ENCODE measurements at places on chromosomes 3 and 15. TPM values are rescaled to one million over a fixed set of nuclear protein-coding genes. Genes with fewer than 3 reads are reported as not detected.
A peak's percentile ranks its signal among the peaks of the same experiment; 100 is the strongest.

Gene C2CD4A
- total RNA-seq: 0.39 TPM

- H3K4me3 ChIP-seq: no peak overlapping the region
- no peak for DNase-seq
- H3K27me3 ChIP-seq: no peaks in the 10 kb centered on the region
These were observed 4.1 kb downstream of the GORASP1 start for GRCh38 chr3:39103324-39103693.

GRCh38 chr15:39613271-39613670 lies 32.4 kb downstream of the THBS1 start:
- H3K36me3 ChIP-seq: no peaks in the 10 kb centered on the region
- no peak overlapping the region for H3K27ac ChIP-seq
- H3K4me1 ChIP-seq: no peaks in the 10 kb centered on the region

GRCh38 chr3:70899816-70900215 lies 587.4 kb upstream of the MDFIC2 start:
- H3K36me3 ChIP-seq: no peaks in the 10 kb centered on the region
- H3K27me3 ChIP-seq: no peaks in the 10 kb centered on the region

Gene MKRN2
- 38.5 TPM for total RNA-seq

Gene ANKUB1
- not detected for total RNA-seq

Gene SAMMSON
- total RNA-seq: 0.27 TPM

DNA sequence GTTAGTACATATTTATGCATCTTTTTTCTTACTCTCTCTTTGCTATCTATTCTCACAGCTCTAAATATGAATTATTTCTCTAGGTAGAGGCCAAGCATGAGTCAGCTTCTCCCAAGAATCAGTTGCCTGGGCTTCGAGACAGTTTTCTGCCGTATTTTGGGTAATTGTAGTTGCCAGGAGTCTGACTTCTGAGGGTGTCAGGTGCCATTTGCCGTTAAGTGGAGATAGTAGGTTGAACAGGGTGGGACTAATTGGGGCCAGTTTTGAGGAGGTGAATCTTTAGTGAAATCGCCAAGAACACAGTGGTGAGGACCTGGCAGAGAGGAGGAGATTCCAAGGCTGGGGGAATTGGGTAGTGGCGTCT lies 7.8 kb upstream of the NRROS start:
- H3K4me3 ChIP-seq: no peak overlapping the region
- peaks cover 4% of the 10 kb centered on the region for H3K4me1 ChIP-seq
- peak overlapping the region; percentile 63 for H3K27ac ChIP-seq
- DNase-seq: no peak

Gene STRIT1
- total RNA-seq: not detected

DNA sequence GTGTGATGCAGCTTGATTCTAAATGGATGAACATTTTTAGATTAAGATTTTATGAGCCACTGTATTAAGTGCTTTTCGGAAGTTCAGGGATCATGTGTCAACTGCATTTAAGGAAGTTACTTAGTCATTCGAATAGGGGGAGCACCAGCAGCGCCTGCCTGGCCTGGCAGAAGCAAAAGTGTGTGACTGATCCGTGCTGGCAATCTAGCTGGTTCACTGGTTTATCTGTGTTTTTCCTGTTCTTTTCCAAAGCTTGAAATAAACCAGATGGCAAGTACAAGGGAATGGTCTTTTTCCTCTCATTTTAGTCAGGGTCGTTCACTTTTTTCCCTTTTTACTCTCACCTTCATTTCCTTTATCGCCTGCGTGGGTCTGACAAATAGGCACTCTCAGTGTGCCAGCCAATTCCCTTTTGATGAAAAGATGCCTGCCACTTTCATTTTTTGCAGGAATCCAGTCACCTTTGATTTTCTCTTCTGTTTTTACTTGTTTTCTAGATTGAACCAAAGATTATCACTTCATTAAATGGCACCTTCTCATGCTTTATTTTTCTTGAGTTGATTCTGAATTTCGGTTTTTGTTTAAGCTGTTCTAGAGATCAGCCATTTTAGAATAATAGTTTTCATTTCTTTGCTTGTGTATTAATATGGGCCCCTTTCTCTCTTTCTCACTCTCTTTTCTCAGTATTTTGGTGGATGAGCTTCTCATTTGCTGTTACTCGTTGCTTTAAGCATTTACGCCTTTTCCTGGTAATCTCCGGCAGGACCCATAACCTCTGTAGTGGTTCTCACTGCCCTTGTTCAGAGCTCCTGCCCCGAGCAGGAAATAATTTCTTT lies 2.8 kb downstream of the ABHD2 start:
- no peak overlapping the region for H3K4me3 ChIP-seq
- DNase-seq: peak; percentile 22
- H3K27ac ChIP-seq: peak overlapping the region; percentile 79
- H3K27me3 ChIP-seq: no peaks in the 10 kb centered on the region
- H3K36me3 ChIP-seq: no peaks in the 10 kb centered on the region

Gene PLOD2
- 166 TPM for total RNA-seq

- peak; percentile 61 for DNase-seq
- peaks cover 34% of the 10 kb centered on the region for H3K4me1 ChIP-seq
- no peak within 1 kb of the TSS for H3K27ac ChIP-seq
- H3K36me3 ChIP-seq: no peaks in the 10 kb centered on the region
- H3K27me3 ChIP-seq: no peaks in the 10 kb centered on the region
These were observed at the start of gene ZMYND10 for GRCh38 chr3:50345586-50346234. ZMYND10 (minus strand) TSS chr3:50345732; CDS start chr3:50345579, 153 bp downstream.

GRCh38 chr3:20645340-20645739 lies 459.3 kb upstream of the SGO1 start:
- no peak for DNase-seq
- H3K4me1 ChIP-seq: no peaks in the 10 kb centered on the region
- no peak overlapping the region for H3K27ac ChIP-seq
- H3K27me3 ChIP-seq: no peaks in the 10 kb centered on the region
- H3K36me3 ChIP-seq: no peaks in the 10 kb centered on the region

DNA sequence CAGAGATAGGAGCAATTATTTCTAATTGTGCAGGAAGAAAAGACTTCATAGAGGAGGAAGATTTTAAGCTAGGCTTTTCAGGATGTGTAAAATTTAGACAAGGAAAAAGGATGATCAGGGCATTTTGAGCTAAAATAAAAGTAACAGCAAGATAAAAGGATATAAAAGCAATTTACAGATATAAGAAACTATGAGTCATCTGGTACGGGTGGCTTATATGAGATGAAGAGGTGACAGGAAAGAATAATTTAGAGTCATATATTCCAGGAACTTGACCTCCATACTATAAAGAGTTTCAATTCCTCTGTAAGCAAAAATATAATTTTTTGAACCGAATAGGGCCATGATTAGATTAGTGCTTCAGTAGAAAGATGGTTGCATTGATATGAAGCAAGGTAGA lies 273.7 kb downstream of the RBMS3 start:
- no peaks in the 10 kb centered on the region for H3K36me3 ChIP-seq
- no peaks in the 10 kb centered on the region for H3K27me3 ChIP-seq
- peaks cover 25% of the 10 kb centered on the region for H3K4me1 ChIP-seq
- no peak for DNase-seq
- no peak overlapping the region for H3K27ac ChIP-seq
- no peak overlapping the region for H3K4me3 ChIP-seq

DNA sequence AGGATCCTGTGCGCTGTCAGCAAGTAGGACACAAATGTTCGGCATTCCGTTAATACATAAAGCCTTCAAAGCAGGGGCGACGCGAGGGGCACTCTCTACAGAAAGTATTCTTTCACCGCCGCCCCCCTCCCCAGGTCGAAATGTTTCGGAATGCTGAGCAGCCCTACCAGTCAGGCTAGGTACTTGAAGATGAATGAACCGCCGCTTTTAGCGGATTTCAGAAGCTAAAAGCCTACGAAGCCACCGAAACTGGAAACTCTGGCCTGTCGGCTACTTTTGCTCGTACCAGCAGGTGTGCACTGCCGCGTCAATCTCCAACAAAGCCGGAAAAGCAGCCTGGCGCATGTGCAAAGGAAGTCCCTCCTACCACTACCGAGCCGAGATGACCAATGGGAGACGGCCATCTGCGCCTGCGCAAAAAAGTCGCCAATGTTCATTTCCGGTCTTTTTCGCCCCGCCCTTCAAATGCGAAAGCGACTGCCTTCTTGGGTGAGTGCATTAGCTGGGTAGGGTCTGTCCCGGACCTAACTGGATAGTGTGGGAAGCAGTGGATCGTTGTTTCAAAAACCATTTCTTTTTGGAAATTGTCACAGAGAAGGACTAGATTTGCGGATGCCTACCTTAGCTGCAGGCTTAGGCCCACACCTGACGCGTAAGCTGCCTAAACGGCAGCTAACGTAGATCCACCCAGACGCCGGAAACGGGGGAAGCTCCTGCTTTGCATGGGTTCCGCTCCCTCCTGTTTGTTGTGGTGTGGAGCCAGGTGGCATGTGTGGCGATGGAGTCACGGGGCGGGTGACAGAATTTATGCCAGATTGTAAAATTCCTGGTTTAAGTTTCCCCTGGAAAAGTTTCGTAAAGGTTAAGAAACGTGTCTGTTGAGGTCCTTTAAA lies at the start of gene WDR5B:
WDR5B (minus strand) TSS at position 301 of the 893 bp plus-strand sequence. CDS start 534 bp downstream, outside the sequence.
- peak; percentile 96 for DNase-seq
- peak within 1 kb of the TSS; percentile 63 for H3K4me3 ChIP-seq
- no peaks in the 10 kb centered on the region for H3K36me3 ChIP-seq
- peak within 1 kb of the TSS; percentile 88 for H3K27ac ChIP-seq

DNA sequence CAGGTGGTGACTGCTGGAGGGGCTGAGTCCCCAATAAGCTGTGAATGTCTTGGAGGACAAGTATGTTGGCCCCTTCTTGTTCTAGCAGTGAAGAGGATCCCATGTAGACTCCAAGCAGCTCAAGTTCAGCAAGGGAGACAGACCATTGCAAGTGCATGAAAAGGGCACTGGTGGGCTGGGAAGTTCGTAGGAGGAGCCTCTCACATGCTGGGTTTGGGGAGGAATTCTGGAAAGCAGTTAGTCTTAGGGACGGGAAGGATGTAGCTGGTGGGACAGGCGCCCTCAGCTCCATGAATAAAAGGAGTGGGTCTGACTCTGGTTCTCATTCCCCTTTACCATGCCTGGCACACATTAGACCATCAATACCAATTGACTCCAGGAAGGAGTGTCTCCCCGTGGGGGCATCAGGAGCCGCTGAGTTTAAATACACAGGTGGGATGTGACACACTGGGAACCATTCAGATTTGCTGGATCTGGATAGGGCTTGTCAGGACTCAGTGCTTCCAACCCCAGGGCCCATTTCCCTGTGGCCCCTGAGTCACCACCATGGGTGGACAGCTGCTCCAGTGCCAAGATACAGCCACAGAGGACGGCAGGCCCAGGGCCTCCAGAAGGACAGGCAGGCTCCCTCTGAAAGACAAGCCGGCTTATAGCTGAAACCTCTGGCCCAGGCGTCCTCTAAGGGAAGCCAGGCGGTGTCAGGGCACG lies 552 bp upstream of the XYLB start:
- no peaks in the 10 kb centered on the region for H3K4me1 ChIP-seq
- H3K27ac ChIP-seq: no peak overlapping the region
- no peaks in the 10 kb centered on the region for H3K27me3 ChIP-seq
- no peak overlapping the region for H3K4me3 ChIP-seq

DNA sequence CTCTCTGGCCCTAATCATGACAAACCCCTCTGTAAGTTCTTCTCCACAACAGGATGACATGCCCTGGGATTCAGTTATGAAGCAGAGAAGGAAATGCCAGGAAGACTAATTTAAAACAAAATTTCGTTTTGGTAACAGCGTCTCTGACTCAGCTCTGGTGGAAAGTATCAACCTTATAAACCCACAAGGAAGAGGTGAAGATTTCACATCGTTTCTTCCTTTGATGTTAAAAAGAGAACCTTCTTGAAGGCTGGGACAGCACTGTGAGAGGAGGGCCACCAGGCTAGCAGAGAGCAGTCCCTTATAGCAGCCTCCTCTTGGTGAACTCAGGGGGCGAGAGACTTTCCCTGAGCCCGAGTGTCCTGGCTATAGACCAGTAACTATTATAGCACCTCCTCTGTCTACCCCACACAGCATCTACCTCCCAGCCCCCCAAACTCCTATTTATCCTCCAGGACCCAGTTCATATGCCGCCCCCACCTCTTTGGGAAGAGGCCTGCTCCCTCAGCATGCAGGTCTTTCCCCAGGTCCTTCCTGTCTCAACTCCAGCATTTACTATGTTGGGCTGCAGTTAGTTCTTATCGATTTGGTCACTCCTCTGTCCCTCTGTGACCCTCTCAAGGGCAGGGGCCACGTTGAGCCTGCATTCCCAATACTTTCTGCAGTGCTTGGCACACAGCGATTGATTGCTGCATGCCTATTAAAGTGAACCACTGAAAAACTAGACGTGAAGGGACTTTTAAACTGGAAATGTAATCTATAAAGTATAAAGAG lies 321.5 kb upstream of the ICE2 start:
- H3K27me3 ChIP-seq: no peaks in the 10 kb centered on the region
- H3K4me1 ChIP-seq: peaks cover 11% of the 10 kb centered on the region
- H3K27ac ChIP-seq: no peak overlapping the region
- DNase-seq: no peak

Gene PLCH1
- total RNA-seq: 10.7 TPM

GRCh38 chr3:169044331-169045113 lies 619.0 kb downstream of the MECOM start:
- H3K4me1 ChIP-seq: no peaks in the 10 kb centered on the region
- no peak for DNase-seq
- no peaks in the 10 kb centered on the region for H3K27me3 ChIP-seq
- H3K27ac ChIP-seq: no peak overlapping the region
- H3K36me3 ChIP-seq: no peaks in the 10 kb centered on the region
- H3K4me3 ChIP-seq: no peak overlapping the region

GRCh38 chr3:184954251-184954650 lies 142.3 kb downstream of the VPS8 start:
- no peaks in the 10 kb centered on the region for H3K27me3 ChIP-seq
- H3K4me1 ChIP-seq: no peaks in the 10 kb centered on the region
- H3K36me3 ChIP-seq: no peaks in the 10 kb centered on the region
- no peak for DNase-seq
- no peak overlapping the region for H3K4me3 ChIP-seq
- no peak overlapping the region for H3K27ac ChIP-seq

DNA sequence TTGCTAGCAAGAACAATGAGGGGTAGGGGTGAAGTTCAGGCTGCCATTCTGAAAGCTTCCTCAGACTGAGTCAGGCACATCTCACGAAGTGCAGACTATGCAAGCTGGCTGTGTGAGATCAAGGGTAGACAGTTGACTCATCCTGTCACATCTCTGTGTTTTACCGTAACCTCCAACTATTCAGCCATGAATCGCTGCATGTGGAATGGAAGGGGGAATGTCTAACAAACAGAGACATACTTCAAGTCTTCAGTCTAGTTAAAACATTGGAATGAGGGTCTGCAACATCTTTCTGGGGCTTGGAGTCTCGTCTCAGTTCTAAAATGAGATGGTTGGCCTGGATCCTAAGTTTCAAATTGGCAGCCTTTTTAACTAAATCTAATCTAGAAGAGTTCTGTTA lies 25.9 kb downstream of the AGTR1 start:
- no peak for DNase-seq
- H3K27ac ChIP-seq: no peak overlapping the region
- no peak overlapping the region for H3K4me3 ChIP-seq
- H3K4me1 ChIP-seq: no peaks in the 10 kb centered on the region
- H3K27me3 ChIP-seq: no peaks in the 10 kb centered on the region

DNA sequence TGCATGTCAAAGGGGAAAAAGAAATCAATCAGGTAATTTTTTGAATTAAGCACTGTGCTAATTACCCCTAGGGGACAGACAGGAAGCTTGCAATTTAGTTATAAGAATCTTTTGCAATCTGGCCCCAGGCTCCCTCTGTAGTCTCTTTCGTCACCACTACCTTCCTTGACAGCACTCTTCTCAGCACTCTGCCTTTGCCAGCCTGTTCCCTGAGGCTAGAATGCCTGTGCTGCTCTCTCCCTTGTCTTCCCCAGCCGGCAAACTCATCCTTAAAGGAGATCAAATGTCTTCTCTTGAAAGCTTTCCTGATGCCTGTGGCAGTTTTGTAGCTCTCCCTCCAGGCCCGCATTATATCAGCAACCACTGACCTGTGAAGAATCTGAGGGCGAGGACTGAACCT lies 32.4 kb upstream of the PRTG start:
- no peaks in the 10 kb centered on the region for H3K27me3 ChIP-seq
- no peak overlapping the region for H3K4me3 ChIP-seq
- H3K27ac ChIP-seq: no peak overlapping the region
- H3K36me3 ChIP-seq: no peaks in the 10 kb centered on the region
- no peaks in the 10 kb centered on the region for H3K4me1 ChIP-seq

Gene TNFAIP8L3
- 11.3 TPM for total RNA-seq
